ENCODE measurements at places on chromosomes 13 and 19.
A peak's percentile ranks its signal among the peaks of the same experiment; 100 is the strongest.

GRCh38 chr13:99580500-99581268, 79.4 kb downstream of the TM9SF2 start:
- no peak for DNase-seq

DNA sequence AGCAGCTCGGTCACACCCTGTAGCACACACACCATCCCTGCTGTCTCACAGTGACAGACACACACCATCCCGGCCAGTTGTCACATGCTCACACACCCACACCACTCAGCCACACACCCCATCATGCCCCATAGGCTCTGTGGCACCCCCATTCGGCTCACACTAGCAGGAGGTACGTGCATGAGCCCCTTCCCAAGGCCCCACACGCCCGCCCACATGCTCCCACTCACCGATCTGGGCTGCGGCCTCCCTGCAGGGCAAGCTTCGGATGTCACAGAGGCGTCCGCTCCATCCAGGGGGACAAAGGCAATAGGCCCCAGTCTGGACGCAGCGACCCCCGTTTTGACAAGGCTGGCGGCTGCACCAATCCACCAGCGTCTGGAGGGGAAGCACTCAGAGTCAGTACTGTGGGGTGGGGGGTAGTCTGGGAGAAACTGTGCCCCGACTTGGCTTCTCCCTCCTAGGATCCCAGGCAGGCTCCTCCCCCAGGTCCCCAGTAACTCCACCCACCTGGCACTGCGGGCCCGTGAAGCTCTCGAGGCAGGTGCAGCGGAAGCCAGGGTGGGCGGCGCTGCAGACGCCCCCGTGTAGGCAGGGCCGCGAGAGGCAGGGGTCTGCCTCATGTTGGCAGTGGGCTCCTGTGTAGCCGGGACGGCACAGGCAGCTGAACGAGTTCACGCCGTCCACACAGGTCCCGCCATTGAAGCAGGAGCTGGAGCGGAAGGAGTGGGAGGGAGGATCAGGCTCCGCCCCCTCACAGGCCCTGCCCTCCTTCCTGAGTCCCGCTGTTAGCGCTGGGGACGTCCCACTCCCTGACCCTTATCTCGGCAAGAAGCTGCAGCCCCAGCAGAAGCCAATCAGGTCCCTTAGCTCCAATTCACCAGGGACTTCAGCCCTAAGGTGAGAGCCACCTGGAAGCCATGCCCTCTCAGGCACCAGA, 20.1 kb downstream of the NOTCH3 start:
- DNase-seq = no peak

GRCh38 chr13:94345374-94346195, 133.9 kb downstream of the DCT start:
- DNase-seq = no peak

GRCh38 chr13:111392486-111392885, 72.0 kb downstream of the TEX29 start:
- DNase-seq = no peak

- DNase-seq = peak; percentile 66
Observed at GRCh38 chr13:40149611-40150274, 494.3 kb downstream of the COG6 start.

DNA sequence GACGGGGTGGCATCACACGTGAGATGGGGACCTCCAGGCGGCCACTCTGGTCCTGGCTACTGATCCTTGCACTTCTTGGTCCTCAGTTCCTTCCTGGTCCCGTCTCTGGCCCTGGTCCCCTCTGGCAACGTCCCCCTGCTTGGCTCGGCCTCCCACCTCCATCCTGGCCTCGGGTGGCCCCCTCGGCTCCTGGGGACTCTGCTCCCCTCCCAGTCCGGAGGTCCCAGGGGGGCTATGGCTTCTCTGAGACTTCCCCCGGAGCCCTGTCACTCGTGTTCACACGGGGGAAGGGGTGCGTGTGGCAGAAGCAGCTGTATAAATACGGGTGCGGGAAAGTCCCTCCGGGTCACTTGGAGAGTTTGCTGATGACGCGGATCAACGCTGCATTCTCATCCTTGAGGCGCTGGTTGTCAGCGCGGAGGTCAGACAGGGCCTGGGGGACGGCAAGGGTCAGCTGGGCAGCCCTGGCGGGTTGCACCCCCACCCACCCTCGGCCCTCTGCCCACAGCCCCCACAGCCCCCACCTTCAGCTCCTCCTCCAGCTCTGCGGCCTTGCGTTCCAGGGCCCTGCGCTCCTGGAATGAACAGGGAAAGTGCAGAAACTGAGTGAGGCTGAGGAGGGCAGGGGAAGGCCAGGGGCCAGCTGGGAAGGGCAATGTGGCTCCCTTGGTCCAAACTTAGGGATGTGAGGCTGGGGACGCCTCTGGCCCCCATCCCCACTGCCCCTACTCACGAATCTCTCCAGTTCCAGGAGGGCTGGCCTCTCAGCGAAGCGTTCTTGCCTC, 15.6 kb downstream of the EPS8L1 start:
- no peak for DNase-seq

DNA sequence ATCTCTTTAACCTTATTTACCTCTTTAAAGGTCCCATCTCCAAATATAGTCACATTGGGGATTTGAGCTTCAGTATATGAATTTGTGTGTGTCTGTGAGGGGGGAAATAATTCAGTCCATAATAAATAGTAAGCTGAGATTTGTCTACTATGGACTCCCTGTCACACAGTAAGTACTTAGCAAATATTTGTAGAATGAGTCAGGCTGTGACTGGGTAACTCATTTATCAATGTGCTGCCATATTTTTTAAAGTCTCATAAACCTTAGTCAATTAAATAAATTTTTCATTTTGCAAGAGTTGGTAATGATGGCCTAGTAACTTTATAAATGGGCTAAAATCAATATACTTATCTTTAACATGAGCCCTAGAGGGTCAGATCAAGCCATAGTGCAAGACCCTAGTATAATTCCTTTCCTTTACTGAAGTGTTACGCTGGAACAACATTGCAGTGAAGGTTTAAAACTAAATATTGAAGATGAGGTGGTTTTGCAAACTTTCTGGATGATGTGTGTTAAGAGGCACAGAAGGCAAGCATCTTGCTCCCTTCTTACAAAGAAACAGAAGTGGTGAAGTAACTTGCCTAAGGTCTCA, 305.1 kb downstream of the KCNRG start:
- no peak for DNase-seq

GRCh38 chr13:111270126-111270525, 50.3 kb upstream of the TEX29 start:
- no peak for DNase-seq

GRCh38 chr19:39768334-39768733, 10.3 kb upstream of the LEUTX start:
- no peak for DNase-seq

- DNase-seq = no peak
Observed at GRCh38 chr19:49823472-49823871, 5.4 kb downstream of the MED25 start.

- no peak for DNase-seq
Observed at GRCh38 chr13:80572308-80572922, 231.5 kb upstream of the SPRY2 start.

DNA sequence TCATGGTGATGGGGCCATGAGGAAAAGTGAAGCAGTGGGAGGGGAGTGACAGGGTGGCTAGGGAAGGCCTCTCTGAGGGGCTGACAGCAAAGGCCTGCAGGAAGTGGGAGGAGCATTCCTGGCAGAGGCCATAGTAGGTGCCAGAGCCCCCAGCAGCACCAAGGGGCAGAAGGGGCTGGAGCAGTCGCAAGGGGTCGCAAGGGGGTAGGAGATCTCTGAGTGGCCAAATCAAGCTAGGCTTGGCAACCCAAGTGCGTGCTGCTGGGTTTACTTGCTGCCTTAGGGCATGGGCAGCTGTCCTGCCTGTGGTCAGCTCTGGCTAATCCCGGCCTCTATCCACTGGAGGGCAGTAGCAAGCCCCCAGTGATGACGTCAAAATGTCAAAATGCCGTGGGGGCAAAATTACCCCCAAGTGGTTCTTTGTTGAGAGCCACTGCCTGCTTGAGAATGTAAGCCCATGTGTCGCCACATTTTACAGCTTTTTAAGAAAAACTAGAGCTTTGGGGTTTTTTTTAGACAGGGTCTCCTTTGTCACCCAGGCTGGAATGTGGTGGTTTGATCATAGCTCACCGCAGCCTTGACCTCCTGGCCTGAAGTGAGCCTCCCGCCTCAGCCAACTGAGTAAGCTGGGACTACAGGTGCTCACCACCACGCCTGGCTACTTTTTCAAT, 11.8 kb downstream of the CCDC97 start:
- peak; percentile 62 for DNase-seq

DNA sequence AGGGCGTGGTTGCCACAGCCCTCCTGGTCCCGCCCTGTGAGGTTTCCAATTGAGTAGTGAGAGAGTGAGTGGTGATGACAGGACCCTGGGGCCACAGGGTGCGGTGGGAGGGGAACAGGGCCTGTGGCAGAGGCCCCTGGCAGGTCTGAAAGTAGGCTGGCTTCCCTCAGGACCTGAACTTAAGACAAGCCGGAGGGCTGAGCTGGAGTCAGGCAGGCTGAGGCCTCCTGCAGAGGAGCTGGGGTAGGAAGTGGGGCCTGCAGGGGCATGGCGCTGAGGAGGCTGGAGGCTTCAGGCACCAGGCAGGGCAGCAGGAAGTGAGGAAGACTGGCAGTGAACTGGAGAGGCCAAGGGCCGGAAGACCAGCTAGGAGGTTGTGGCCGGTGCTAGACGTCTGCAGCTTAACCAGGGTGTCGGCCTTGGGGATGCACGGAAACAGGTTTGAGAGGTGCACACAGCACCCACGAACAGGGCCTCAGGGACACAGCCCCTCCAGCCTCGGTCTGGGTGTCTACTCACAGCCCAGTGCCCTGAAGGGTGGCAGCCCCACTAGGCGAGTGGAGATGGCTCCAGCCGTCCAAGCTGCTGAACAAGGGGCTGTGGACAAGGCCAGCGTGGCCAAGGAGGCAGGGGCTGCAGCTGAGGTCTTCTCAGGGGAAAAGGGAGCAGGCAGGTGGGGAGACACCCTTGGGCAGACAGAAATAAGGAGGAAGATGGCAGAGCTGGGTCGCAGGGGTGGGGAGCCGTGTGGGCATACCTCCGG, 17.8 kb downstream of the POP4 start:
- no peak for DNase-seq

GRCh38 chr13:39364947-39365468, 238.0 kb downstream of the LHFPL6 start:
- DNase-seq = no peak

- no peak for DNase-seq
Observed at GRCh38 chr13:19766591-19766990, 16.2 kb downstream of the PSPC1 start.
